Type B pancreatic cell (in vitro differentiated cells): ENCODE measurements at places on chromosomes 12 and 14. TPM values are rescaled to one million over a fixed set of nuclear protein-coding genes. Genes with fewer than 3 reads are reported as not detected.

DNA sequence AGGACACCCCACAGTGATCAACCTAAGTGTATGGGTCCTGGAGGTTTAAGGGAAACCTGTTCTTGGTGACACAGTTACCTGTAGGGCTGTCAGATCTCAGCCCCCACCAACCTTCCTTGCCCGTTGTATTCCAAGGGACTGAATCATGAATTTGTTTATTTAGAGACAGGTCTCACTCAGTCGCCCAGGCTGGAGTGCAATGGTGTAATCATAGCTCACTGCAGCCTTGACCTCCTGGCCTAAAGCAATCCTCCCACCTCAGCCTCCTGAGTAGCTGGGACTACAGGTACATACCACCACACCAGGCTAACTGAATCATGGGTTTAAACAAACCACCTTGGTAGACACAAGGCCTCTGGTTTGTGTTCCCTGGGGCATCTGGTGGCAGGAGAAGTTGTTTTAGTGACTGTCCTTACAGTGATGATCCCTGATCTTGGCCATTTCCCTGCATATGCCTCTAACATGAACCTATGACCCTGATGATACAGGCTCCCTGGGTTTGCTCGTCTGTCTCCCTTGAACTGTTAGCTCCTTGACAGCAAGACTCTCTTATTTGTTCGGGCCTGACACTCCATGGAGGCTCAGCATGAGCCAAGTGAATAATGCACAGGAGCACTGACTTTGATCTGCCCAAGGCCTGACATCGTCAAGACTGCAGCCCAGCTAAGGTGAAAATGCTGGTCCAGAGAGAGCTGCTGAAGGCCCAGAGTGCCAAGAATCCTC, 47.9 kb downstream of the PITPNM2 start:
- no peak for DNase-seq

DNA sequence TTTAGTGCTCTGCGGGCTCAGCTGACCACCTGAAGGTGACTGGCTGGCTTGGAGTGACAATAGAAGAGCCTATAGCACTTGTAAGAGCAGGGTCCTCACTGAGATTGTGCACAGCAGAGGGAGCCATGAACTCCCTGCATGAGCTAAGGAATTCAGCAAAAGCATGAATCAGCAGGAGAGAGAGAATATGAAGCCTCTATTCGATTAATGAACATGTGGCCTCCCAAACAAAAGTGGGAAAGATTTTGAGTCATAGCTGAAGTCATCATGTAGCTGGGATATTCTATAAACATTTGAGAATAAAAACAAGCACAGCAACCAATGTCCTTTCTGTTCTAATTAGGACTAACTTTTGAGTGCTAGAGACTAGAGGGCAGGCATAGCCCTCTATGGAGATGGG, 626.6 kb downstream of the DIO2 start:
- no peak for DNase-seq

DNA sequence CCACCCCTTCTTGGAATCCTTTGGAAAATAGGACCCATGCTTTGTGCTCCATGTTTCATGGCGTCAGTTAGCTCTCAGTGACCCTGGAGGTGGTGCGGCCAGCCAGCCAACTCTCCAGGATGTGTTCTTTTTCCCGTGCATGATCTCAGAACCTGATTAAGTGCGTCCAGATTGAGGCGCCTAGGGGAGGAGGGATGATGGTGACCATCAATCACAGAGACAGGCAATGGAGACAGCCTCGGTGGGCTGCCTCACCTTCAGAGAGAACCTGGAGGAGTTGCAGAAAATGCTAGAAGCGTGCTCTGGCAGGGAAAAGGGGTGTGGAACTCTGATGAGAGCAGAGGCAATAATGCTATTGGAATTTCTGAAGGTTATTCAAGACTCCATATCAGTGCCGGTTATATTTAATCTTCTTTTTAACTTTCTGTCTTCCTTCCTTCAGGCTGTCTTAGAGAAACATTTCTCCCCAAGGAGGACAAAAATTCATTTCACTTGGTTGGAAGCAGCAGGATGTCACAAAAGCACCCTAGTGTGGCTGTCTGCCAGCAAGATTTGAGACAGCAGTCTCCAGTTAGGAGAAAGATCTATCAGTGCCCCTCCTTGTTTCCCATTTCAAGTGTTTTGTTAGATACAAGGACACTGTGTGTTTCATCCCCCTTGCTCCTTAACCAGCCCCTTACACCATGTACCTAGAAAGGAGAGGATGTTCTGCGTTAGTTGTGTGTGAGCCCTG, 53.3 kb upstream of the IGF1 start:
- DNase-seq = no peak

Gene CFAP251
- total RNA-seq = 2.6 and 3.3 TPM in 2 replicates

GRCh38 chr14:36346052-36346451, 25.6 kb upstream of the MBIP start:
- DNase-seq = no peak

Gene ANP32D
- total RNA-seq = not detected in 2 replicates
